HCT116 (cell line): ENCODE measurements at places on chromosomes 7 and 10.

- no peak for DNase-seq
Measured at GRCh38 chr7:98227939-98228338, 16.7 kb downstream of the BHLHA15 start.

- no peak for DNase-seq
Measured at GRCh38 chr10:96673318-96674099, 46.8 kb downstream of the PIK3AP1 start.

- no peak for DNase-seq
Measured at GRCh38 chr7:123305840-123306375, 106.1 kb upstream of the SLC13A1 start.

DNA sequence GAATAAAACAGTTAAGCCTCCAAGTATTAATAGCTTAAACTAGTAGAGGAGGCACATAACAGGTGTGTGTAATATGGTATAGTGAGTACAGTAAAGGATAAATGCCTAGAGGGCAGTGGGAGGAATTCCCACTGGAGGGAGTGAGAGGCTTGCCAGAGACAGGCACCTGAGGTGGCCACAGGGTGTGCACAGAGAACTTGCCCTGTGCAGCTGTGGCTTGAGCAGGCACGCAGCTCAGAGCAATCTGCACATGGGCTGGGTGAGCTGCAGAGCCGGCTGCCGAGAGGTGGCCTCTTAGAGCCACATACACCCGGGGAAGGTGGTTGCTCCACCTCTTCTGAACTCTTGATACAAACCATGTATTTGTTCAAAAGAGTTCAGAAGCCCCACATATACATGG lies 237.1 kb downstream of the COBL start:
- DNase-seq = no peak

DNA sequence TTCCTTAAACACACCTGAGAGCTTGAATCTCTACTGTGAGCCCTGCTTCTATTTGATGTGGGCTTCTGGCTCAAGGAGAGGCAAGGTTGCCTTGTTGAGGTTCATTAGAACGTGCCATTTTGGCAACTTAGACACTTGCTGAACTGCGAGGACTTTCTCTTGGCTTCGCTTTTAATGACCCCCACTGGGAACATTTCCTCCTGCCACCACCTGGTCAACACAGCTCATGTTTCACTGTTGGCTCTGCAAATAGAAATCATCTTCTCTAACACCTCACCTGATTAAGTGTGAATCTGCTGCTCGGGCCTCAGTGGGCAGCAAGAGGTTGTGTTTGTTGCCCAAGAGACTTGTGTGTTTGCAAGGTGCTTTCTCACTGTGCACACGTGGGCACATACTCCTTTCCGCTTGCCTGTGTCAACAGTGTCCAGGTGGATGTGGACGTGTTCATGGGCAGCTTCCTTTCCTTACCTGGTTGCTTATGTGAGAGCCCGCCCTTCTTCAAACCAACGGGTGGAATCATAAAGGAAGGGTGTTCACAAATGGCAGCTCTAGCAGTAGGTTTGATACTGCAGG lies 147.0 kb downstream of the NRP1 start:
- DNase-seq = no peak

DNA sequence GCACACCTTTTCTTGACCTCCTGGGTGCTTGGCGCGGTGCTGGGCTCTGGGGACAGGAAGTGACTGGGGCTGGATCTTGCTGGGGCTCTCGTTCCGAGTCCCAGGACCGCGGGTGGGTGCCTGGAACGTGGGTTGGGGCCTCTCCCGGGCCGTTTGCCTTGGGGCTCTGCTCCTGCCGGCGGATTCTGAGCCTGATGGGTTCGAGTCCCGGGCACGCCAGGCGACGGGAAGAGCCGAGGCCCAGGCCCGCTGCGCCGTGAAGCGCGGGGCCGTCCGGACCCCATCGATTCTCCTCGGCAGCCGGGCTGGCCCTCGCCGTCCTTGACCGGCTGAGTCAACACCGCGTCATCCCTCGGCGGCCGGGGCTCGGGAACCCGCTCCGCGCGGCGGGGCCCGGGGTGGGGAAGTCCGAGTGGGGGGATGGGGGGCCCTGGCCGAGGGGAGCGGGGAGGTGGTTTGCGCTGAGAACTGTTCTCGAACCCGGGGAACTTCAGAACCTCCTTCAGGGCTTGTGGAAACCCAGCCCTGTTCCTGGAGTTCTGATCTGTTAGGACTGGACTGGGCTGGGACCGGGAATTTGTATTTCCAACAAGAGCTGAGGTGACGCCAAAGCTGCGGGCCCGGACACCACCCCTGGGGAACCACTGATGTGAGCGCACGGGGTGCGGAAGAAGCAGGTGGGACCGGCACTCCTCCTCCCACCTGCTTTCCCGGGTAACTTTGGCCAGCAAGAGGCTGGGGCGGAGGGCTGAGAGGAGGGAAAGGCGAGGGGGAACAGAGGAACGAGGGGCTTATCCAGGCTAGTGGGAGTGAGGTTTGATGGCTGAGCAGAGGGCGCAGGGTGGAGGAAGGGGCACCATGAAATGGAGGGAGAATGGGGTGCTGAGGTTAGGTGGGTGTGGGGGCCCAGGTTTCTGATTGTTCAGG lies 6.2 kb downstream of the HHEX start:
- no peak for DNase-seq

DNA sequence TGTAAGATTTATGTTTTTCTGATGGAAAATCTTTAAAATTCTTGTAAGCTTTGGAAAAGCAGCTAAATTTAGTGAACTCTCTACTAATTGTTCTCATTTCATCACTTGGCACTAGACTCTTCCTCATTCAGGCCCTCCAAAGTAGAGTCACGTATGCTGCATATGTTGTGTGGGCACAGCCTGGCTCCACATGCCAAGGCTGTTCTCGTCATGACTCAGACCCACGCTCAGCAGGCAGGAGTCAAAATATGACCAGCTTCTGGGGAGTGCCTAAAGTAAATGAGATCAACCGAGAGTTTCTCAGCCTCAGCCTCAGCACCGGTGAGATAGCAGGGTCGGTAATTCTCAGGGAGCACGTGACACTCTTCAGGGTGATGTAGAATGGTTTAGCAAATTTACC lies 1672.9 kb downstream of the REEP3 start:
- no peak for DNase-seq

- no peak for DNase-seq
Measured at GRCh38 chr7:71801976-71802375, 610.2 kb downstream of the CALN1 start.

DNA sequence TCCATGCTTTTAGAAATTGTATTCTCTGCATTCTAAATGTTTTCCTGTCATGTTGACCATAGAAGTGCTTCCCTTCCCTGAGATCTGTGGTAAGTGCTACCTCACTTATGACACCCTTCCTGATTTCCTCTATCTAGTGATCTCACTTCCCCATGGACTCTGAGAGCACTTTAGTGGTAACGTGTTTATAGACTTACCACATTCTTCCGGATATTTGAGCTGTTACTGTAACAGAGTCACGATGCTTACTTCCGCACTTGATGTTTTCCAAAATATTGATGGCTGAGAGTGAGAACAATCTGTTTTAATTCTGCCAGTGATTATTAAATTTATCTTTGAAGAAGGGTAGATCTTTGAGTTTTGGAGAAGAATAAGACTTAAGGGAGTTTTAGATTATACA lies 60.1 kb upstream of the NAMPT start:
- DNase-seq = no peak

- no peak for DNase-seq
Measured at GRCh38 chr10:15704581-15704968, 15.1 kb downstream of the ITGA8 start.

GRCh38 chr10:47140761-47141348 lies 159.1 kb upstream of the GDF10 start:
- DNase-seq = no peak

GRCh38 chr7:50220273-50220672 lies 84.2 kb upstream of the IKZF1 start:
- DNase-seq = no peak

DNA sequence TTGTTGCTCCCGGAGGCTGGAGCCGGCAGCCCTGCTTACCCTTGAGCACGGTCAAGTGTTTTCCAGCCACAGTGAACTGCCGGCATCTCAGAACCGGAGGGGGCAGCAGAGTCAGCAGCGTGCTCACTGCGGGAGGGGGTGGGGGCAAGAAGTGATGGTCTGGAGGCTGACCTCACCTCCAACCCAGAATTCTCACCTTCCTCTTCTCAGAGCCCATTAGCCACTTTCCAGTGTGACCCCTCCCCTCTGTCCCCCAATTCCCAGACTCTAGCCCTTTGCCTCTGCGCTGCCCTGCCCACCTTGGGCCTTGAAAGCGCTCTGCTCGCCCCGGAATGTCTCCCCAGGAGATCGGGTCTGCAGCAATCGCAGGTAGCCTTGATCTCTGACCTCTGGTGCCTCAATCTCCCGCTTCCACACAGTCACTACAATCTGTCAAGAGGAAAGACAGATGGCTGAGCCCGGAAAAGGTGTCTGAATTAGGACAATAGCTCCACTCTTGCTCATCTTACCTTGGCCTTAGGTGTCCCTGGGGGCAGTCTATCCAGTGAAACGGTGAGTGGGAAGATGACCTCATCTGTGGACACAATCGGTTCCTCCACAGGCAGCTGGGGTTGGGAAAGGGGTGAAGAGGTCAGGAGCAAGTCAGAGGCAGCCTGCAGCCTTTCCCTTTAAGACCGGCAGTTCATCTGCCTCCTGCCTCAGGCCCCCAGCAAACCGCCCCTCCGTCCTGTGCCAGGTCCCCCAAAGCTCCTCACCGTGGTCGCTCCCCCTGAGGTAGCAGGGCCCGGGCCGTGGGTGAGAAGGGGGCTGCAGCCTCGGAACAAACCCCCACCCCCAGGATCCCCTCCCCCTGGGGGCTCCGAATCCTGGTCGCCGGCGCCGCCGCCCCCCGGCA lies 942 bp downstream of the TRAPPC14 start:
- DNase-seq = no peak

DNA sequence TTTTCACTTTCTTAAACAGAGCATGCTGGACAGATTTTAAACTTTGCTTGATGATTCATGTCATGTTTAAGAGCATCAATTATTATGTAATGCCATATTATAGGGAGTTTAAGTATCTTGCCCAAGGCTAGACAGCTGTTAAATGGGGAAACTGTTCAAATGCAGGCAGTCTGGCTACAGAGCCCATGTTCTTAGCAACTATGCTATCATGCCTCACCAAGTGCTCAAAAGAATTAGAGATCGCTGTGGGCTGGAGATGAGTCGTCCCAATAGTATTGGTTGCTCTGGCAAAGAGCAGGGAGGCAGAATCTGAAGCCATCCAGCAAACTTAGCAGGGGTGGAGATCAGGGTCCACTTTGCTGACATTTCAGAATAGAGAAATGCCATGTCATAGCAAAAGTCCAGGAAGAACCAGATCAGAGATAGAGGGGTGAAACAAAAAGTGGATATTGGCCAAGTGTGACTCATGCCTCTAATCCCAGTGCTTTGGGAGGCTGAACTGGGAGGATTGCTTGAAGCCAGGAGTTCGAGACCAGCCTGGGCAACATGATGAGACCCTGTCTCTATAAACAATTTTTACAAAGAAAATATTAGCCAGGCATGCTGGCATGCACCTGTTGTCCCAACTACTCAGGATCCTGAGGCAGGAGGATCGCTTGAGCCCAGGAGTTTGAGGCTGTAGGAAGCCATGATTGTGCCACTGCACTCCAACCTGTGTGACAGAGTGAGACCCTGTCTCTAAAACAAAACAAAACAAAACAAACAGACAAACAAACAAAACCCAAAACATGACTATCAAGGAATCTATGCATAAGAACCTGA lies 57.8 kb downstream of the BAMBI start:
- peak; percentile 16 for DNase-seq

- no peak for DNase-seq
Measured at GRCh38 chr10:31037749-31038148, 6.1 kb upstream of the ZNF438 start.
